Right ventricle myocardium superior (tissue), 1 donor: ENCODE measurements at places on chromosomes 4 and X.
A peak's percentile ranks its signal among the peaks of the same experiment; 100 is the strongest.

DNA sequence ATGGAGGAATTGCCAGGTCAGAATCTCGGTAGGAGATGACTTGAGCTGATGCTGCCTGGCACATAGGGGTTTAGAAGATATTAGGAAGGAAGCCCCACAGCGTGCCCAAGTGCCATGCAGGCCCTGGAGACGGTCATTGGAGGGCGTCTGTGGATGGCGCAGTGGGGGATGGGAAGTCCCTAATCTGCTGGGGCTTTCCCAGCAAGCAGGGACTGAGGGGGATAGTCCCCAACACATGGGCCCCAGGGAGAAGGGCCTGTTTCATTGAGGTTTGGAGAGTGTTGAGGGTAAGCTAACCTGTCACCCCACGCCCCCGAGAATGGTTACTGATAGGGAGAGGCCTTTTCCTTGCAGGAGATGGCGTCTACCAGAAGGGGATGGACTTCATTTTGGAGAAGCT is 7.8 kb downstream of the TAFAZZIN start:
- no peak for DNase-seq

DNA sequence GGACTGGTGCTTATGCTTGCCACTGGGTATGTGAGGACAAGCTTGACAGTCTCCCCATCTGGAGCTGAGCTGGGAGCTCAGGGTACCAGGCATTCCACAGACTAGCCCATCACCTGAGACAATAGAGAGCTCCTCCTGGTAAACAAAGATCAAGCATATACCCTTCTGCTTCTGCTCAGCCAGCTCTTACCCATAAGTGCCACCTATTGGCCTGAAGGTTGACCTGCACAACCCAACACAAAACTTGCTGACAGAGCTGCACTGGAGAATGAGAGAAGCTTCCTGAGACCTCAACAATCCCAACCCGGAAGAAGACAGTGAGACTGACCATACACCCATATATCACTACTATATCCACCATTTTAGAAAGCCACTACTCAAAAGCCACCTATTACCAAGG is 1049.2 kb upstream of the INTU start:
- no peak for DNase-seq

DNA sequence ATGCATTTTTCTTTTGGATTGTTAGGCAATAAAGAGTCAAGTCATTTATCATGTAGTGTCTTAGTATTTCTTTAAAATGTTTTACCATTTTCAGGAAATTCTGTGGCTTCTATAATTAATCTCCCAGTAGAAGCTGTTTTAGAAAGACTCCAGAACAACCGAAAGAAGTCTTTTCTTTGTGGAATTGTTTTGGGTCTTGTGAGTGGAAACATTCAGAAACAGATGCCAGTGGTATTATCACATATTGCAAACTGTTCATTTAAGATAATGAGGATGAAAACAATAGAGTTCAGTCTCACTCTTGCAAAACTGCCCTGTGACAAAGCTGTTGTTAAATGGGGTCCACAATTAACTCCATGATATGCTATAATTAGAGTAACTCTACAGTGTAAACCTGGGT is 211.2 kb upstream of the KIT start:
- DNase-seq, result no peak

DNA sequence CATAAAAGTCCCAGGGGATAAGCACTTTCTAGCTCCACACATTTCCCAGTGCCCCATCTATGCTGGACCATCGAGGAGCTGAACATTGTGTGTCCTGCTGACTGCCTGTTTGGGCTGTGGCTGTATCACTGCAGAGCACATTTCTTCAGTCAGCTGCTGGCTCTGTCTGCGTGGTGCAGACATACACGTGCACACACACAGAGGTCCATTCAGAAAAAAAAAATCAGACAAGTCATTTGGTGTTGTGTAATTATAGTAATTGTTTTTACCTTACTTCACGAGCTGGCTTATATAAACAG is 1.1 kb upstream of the PDLIM3 start:
- DNase-seq, result peak; percentile 47

- no peak for DNase-seq
Observed at GRCh38 chrX:120660637-120661036, 30.8 kb upstream of the C1GALT1C1 start.

GRCh38 chr4:153788413-153789276 is at the start of gene SFRP2:
SFRP2 (minus strand) TSS chr4:153789083; CDS start chr4:153788835, 248 bp downstream.
- DNase-seq, result peak; percentile 40

DNA sequence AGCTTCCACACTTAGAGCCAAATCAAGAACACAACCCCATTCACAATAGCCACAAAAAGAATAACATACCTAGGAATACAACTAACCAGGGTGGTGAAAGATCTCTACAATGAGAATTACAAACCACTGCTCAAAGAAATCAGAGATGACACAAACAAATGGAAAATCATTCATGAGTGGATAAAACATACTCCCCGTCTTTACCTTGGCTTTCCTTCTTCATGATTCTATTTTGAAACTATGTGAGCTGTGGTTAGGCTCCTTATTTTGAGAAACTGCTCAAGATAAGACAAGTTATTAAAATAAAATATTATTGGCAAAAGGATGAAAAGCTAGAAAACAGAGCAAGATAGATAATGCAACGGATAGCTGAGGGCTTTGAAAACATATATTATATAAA is 598.1 kb upstream of the FAT1 start:
- DNase-seq, result no peak

DNA sequence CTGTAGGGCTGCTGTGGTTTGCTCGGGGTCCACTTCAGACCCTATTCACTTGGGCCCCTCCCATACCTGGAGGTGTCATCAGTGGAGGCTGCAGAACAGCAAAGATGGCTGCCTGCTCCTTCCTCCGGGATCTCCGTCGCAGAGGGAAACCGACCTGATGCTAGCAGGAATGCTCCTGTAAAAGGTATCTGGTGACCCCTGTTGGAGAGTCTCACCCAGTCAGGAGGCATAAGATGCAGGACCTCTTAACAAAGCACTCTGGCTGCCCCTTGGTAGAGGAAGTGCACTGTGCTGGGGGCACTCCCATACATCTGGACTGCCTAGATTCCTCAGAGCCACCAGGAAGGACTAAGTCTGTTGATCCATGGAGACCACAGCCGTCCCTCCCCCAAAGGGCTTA is 296.9 kb downstream of the GRID2 start:
- DNase-seq, result no peak

- peak; percentile 87 for DNase-seq
Observed at GRCh38 chr4:53507671-53508286, 83.5 kb downstream of the LNX1 start.

- no peak for DNase-seq
Observed at GRCh38 chr4:64360664-64361398, 48.4 kb downstream of the TECRL start.

- no peak for DNase-seq
Observed at GRCh38 chr4:54626113-54626512, 31.6 kb upstream of the KIT start.

DNA sequence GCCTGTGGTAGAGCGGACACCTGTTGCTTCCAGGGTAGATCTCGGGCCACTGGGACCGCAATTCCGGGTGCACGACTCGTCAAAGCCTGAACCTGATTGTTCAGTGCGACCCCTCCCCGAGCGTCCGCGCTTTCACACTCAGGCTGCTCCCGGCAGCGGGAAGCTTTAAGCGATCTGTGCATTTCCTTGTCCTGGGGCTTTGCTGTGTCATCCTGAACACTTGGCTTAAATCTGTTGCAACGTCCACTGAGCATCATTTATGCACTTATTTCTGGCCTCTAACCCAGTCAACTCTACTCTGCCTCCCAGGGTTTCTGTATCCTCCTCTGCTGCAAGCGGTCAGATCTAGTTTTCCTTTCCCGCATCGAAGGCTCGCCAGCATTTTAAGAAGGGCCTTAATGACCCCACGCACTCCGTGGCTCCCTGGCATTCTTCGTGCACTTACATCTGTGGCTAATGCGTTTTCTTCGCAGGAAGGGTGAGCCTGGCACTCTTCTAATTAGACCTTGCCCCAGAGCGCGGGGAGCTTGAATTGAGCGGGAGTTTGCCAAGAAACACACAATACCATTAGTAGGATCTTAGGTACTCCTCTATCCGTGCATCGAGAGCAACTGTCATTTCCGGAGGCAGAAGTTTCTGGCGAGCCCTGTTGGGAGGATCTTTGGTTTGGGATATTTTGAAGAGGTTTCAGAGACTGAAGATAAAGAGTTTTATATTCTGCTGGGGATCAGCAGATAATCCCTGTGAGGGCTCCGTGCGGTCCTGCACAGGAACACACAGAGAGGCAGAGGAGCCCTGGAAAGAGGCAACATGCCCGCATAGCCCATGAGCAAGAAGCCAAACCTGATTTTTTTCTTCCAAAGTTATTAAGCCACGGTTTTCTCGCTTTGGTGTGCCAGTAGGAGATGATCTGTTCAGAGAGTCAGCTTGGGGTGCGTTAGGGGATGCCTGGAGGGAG is 654 bp upstream of the DDIT4L start:
- no peak for DNase-seq

- DNase-seq, result no peak
Observed at GRCh38 chr4:38711066-38711465, 47.1 kb downstream of the KLF3 start.

- no peak for DNase-seq
Observed at GRCh38 chrX:36581030-36581429, 427.1 kb upstream of the FAM47C start.

- DNase-seq, result no peak
Observed at GRCh38 chrX:54798137-54798536, at the start of gene ITIH6. ITIH6 (minus strand) TSS chrX:54798255; CDS start chrX:54798210, 45 bp downstream.

DNA sequence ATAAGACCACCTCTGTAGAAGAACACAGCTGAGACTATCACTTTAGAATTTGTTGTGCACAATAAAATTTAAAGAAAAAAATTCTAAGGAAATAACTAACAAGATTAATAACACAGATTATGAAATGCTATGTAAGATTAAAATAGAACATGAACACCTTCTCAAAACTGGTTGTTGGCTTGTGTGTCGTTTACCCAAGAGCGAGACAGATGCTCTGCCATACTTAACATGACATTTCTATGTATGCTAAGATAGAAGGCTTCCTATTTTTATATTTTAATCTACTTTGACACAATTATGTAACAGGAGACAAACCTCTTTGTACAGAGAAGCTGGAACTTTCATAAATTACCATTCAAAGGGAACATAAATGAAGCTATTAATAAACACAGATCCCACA is 30.1 kb downstream of the USP46 start:
- DNase-seq, result no peak

DNA sequence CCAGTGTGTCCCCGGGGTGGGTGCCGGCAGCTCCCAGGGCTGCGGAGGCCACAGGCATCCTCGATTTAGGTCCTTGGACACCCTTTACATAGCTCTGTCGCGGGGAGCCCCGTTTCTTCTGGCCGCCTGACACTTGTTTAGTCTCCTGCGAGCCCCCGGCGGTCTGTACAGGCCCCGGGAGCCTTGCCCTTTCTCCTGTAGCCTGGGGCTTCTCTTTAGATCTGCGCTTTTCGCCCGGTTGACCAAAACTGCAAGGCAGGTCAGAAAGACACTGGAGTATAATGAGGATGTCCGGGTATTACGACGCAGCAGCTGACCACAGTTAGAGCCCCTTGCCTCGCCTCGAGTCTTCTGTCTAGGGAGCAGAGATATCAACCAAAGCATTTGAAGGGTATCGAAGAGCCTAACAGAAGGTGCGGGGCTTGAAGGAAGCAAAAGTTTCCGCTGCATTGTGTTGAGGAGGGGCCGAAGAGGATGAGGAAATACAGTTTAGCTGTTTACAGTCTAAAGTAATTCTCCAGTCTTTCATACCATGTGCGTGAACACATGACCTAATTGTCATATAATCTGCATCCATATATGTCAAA is 479 bp downstream of the BRCC3 start:
- DNase-seq, result no peak

DNA sequence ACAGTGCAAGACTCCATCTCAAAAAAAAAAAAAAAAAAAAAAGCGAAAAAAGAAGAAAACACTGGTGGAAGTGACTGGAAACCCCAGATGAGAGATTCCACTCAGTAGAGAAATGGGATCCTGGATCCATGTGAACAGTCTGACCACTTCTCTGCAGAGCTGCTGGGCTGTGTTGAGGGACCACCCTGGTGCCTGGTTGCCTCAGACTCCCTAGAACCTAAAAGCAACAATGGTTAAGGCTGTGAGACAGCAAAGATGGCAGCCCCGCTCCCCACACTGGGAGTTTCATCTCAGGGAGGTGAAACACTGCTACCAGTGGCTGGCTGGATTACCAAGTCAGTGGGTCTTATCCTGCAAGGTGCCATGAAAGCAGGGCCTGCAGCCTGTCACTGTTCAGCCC is 152.8 kb upstream of the ARSJ start:
- no peak for DNase-seq

DNA sequence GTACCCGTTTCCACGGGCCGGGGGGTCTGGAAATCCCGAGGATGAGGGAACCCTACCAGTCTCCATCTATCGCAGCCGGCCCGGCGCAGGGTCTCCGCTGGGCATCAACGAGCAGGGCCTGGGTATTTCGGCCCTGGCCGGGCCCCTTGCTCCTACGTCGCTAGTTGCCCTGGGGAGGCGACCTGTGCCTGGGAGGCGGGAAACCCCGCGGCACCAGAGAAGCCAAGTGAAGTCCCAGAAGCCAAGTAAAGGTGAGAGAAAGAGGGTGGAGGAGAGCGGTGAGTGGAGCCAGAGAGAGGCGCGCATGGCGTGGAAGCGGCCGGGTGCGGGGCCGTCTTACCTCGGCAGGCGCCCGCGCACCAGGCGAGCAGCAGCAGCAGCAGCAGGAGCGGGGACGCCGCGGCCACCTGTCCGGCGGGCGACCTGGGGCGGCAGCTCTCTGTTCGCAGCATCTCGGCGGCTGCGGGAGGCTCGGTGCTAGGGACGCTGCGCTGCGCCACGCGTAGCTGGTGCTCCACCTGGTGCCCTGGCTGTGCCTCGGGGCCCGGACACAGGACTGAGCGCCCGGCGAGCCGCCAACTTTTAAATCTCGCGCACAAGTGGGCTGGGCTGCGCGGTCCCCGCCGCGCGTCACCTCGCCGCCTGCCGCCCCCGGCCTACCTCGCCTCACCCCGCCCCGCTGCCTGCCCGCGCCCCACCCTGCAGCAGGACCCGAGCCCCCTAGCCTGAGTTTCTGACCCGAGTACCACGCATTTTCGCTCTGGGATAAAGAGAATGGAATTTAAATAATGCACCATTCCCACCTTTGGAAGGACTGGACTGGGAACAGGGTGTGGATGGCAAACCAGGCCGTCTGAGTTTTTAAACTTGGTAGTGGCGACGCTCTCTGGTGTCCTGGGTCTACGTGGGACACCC is at the start of gene NMU:
Gene NMU, minus strand, starts transcription at position 558 of the 915 bp plus-strand sequence. Its CDS starts 106 bp downstream, at position 452.
- peak; percentile 44 for DNase-seq

DNA sequence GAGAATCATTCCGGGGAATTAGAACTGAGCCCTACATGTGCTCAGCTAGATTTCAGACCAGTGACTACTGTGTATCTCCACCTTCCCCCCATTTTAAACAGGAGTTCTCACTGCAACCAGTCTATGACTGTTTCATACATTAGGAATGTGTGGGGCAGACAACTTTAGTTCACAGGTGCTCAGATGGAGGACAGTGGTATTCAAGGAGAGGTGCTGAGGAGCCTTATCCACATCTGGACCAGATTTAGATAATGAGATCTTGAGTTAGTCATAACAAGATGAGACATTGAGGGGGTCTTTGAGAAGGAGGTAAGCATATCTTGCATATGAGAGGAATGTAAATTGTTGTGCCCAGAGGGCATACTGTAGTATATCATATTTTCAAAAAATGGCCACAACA is 32.8 kb upstream of the RELL1 start:
- no peak for DNase-seq
